ENCODE measurements at places on chromosomes 13 and 19. TPM values are rescaled to one million over a fixed set of nuclear protein-coding genes. Genes with fewer than 3 reads are reported as not detected.

GRCh38 chr13:21109168-21109567 is 47.8 kb upstream of the LATS2 start:
- no peak for DNase-seq

- no peak for DNase-seq
These were observed 17.4 kb downstream of the CCDC70 start for GRCh38 chr13:51879133-51879532.

- no peak for DNase-seq
These were observed 150.6 kb upstream of the TSC22D1 start for GRCh38 chr13:44726778-44727177.

- DNase-seq: no peak
These were observed 606.8 kb downstream of the DACH1 start for GRCh38 chr13:71260246-71260645.

DNA sequence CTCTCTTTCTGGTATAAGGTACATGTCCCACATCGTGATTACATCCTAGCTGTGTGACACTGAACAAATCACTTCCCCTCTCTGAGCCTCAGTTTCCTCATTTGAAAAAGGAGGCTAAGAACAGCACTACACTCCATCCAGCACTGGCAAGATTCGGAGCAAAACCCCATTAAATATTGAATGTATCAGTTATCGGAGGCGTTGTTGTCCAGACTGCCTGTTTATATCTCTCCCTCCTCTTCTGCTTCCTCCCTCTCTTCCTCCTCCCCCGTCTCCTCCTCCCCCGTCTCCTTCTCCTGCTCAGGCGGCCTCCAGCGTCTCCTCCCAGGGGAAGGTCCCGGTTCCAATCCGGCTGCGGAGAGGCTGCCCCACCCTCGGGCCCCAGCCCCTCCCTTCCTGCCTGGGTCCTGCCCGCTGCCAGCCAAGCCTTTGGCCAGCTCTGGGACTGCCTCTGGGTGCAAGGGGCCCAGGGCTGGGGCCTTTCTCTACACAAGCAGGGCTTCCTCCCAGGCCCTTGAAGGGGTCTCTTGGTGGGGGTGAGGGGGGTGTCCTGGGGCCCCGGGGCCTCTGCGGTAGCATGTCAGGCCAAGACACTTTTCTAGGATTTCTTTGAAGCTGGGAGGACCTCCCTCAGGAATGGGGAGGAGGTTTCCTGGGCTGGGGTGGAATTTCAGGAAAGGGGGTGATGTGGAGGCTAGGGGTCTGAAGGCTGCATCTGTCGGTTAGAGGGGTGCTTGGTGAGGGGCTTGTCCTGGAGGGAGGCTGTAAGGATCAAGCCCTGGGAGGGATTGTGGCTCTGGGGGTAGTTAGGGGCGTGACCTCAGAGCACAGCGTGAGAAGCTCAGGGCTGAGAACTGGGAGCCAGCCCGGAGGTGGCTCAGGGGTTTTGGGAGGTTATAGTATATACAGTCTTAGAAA is 1.9 kb downstream of the RRAS start:
- peak; percentile 65 for DNase-seq

DNA sequence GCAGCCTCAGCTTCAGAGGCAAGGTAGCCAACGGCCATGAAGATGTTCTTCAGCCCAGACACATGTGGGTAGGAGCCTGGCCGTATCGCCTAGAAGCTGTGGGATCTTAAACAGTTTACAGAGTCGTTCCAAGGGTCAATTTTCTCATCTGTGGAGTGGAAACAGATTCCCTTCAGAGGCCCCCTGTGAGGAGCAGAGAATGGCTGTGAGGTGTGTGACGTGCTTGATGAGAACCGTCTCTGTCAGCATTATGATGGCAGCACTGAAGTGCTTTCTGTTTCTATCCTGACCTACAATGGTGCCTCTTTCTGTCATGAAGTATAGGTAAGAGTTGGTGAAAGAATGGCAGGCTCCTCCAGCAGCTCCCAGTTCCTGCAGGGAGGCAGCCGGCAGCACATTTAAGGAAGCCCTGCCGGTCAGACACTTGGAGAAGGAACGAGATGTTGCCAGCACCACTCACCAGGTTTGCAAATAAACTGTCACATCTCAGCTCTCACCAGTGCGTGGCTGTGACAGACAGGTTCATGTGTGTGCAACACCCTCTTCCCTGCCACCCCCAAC is 277.3 kb downstream of the FOXO1 start:
- no peak for DNase-seq

PCDH17 gene
- 0.65 TPM for total RNA-seq

FBL gene
- total RNA-seq: 43.0 TPM

MEF2B gene
- total RNA-seq: 2.8 TPM

- DNase-seq: no peak
These were observed 2.9 kb downstream of the SBNO2 start for GRCh38 chr19:1170938-1171754.

DNA sequence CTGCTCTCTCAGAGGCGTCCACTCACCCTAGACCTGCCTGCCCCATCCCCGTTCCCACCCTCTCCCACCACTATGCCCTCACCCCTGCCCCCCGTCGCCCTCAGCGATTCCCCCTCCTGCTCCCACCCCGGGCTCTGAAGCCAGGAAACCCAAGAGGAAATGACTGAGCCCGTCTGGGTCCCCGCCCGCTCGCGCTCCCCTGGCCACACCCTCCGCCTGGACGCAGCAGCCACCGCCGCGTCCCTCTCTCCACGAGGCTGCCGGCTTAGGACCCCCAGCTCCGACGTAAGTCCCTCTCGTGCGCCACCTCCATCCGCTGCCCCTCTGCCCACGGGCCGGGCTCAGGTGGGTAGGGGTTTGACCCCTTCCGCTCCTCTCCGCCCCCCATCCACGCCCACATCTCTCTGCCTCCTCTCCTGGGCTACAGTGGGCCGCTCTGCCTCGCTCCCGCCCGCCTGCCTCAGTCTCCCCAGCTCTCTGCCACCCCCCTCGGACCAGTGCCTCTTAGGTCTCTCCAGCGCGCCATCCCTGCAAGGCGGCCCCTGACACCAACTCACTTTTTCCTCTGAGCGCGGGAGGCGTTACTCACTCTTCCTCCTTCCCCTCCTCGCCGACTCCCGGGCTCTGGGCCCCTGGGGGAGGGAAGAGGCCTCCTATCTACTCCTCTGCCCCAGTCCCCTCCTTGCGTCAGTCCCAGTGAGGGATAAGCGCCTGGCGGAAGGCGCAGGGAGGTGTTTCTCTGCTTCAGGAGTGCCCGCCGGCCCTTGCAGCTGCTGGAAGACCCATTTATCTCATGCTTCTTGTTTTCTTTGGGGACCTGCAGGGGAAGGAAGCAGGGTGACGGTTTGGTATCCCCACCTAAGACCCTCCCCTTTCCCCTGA is at the start of gene FXYD5:
Gene FXYD5 (plus strand): TSS at position 211 of the 882 bp plus-strand sequence. CDS start 816 bp downstream, outside the sequence.
- peak; percentile 61 for DNase-seq

DNA sequence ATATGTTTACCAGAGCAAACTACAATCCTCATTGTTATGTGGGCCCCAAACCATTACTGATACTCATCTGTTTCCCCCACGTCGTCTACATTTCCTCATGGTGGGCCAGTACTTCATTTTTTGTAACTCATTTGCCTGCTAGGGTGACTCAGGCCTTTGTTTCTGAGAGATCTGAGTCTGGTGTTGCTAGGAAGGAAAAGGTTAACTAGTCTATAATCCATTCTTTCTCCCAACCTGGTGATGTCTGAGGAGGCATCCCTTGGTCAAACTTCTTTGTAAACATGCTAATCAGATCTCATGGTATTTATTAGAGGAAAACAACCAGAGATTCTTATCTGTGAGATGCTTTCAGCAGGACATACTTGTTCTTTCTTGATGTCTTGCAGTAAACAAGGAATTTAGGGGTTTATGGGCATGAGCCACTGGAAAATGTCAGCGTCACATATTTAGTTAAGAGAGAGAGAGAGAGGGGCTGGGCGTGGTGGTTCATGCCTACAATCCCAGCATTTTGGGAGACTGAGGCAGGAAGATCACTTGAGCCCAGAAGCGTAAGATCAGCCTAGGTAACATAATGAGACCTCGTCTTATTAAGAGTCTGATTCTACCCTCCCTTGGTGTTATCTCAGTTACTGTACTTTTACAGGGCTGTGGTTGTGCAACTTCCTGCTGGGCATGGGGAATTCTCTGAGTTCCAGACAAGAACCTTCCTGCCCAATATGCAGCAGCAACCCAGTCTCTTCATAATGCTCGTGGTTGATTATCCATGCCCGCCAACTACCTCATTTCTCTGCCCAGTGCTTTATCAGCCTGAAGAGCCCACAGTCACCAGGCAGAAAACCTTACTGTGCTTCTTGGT is 9.7 kb upstream of the DPRX start:
- DNase-seq: no peak

ZNF317 gene
- 10.3 TPM for total RNA-seq

CABP5 gene
- total RNA-seq: not detected

DNA sequence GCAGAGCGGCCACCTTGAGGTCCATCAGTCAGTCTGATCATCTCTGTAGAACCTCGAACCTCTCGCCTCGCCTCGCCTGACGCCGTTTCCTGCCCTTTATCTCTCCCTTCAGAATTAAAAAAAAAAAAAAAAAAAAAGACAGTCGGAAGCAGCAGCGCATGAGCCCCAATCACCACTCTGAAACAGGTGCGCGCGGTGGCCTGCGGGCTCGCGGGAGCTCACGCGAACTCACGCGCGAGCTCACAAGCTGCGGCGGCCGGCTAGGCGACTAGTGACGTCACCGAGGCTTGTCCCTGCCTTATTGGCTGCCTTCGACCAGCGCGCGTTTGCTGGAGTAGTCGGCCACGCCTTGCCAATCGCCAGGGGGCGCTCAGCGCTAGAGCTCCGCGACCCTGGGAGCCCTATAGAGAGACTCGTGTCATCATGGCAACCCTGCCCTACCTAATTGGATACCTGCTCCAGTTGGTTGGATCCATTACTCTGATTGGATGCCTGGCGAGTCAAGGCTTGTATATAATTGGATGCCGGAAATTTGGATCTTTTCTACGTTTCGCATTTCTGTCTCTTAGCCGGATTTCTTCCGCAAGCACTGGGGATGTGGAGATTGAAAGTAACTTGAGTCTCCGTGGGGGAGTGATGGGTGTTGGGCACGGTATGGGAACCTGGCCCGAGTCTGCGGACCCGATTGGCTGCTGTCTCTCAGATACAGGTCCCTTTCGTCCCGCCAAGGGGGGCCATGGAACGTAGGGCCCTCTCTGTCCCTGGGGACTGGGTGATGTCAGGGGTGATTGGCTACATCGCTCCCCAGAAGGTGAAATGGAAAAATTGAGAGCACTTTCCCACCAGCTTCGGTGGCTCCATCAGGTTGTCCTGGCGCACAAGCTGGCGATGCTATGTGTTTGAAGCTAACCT is 31.6 kb downstream of the SYT3 start:
- DNase-seq: no peak

DNA sequence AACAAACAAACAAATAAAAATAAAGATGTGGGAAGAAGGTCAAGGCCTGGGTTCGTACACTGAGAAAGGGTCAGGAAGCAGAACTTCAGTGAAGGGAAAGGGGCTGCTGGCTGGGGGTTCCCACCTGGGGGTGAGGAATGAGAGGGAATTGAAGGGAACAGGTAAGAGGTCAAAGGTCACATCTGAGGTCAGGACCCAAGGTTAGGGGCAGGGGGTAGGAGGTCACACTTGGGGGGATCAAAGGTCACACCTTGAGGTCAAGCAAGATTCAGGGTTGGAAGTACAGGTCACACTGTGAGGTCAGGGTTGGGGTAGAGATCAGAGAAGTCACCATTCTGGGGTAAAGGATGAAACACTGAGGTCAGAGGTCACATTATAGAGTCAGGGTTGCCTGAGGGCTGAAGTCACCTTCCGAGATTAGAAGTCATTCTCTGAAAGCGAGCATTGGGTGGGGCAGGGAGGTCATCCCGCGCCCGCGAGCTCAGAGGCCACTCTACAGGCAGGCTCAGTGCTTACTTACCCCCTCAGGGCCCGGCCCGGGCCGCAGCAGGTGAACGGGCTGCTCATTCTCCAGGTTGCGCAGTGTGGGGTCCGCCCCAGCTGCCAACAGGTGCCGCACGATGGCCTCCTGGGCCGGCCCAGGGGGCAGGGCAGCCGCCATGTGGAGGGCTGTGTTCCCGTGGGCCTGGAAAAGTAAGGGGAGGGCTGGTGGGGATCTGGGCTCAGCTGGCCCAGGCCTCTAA is 10.8 kb downstream of the NFKBID start:
- DNase-seq: no peak

IGFL1 gene
- total RNA-seq: not detected

GRK1 gene
- total RNA-seq: not detected

DNA sequence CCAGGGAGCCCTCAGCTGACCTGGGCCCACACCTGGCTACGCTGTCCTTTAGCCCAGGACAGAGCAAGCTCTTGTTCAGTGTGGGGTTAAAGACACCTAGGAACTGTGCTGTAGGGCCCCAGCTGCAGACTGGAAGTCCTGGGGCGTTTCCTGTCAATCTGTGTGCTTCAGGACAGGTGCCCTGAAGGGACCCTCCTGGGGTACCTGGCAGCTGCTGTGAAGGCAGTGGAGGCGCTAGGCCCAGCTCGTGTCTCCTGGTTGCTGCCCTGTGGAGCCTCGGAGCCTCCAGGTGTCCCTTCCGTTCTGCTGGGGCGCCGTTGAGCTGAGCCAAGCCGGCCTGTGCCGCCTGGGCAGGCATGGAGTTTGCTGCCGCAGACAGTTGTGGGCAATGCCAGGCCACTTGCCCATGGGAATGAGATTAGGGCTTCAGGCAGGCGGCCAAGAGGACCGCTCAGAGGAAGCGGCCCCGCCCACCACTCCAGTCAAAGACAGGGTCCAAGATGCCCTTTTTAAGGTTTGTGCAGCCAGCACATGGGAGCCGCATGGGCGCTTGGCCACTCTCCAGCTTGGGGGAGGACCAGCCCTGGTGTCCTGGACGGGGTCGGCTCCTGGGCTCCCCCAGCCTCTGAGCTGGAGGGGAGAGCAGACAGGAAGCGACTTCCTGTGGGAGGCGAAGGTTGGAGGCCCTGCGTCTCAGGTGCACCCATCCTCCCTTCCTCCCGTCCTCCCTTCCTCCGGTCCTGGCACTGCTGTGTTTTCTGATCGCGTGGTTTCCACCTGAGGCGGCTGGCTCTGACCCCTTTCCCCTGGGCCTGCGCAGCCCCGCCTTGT is 4.0 kb downstream of the PTBP1 start:
- DNase-seq: peak; percentile 74

GRCh38 chr13:113835461-113836270 is 28.2 kb downstream of the GAS6 start:
- DNase-seq: no peak

NECTIN2 gene
- 70.4 TPM for total RNA-seq

- no peak for DNase-seq
These were observed 30.9 kb upstream of the KCTD12 start for GRCh38 chr13:76917095-76917494.

DNA sequence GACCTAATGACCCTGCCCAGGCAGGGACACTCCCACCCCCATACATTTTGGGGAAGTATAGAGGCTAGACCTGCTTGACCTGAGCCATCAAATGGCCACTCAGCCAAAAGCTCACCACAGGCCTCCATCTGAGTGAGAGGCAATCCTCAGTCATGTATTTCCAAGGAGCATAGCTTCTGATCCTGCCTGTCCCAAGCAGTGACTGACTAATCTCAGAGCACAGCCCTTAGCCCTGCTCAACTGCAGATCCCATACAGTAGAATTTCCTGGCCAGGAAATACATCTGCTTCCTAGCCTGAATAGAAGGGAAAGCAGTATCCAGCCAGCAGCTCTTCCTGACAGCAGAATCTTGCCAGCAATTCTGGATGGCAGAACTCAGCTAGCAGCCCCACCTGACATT is 880.6 kb upstream of the GPC6 start:
- DNase-seq: no peak

- DNase-seq: no peak
These were observed 1.4 kb upstream of the HPN start for GRCh38 chr19:35039881-35040825.

GRCh38 chr19:6047256-6047655 is 63.0 kb downstream of the RFX2 start:
- DNase-seq: no peak
